CD8-positive, alpha-beta T cell (primary cell): ENCODE measurements at places on chromosomes 5 and 9.
A peak's percentile ranks its signal among the peaks of the same experiment; 100 is the strongest.

DNA sequence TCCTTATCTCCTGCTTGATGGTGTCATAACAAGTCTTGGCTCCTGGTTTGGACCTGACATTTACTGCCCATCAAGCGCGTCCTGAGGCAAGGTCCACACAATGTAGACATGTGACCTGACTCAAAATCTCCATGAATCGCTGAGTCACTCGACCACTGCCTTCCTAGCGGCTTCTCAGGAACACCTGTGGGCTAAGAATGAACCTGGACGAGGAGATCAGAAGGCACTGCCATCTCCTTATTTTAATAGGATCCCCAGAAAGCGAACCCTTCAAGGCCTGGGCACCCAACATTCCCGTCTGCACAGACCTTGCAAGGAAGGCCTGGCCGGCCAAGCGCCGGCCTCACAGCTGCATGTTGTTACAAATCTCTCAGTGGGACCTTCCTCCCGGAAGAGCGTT is 60.6 kb upstream of the IRX1 start:
- DNase-seq = no peak

DNA sequence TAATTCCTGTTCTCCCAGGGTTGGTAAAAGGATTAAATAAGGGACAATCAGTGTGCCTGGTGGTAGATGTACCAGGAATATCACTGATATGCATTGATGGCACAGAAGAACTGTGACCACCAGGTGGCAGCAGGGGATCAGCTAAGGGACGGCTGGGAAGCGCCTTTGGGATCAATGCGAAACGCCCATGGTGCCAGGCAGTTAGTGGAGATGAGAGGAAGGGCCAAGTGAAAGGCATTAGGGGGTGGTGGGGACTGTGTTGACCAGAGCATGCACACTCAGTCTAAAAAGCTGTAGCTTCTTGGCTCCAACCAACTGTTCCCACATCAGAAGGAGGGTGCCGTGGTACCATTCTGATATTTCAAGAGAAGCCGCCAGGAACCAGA is 55.6 kb downstream of the ARHGEF37 start:
- no peak for DNase-seq

DNA sequence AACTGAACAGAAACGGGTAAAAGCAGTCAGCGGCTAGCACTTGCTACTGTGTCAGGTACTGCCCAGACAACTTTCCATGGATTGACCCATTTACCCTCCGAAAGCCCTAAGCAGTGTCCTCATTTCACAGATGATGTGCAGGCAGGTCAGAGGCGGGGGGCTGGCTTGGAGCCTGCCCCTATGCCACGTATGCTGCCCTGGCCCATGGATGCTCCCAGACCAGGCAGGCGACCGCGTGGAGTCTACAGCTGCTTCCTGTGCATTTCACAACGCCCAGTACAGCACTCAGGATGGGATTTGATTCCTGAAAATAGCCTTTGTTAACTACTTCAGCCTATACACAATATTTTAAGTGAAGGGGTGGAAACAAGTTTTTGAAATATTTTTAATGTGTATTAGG is 202.9 kb downstream of the NXNL2 start:
- no peak for DNase-seq

GRCh38 chr5:135705141-135705631 is 126.4 kb upstream of the CXCL14 start:
- no peak for DNase-seq

GRCh38 chr9:111516061-111516465 is 8.9 kb upstream of the ZNF483 start:
- DNase-seq = no peak

GRCh38 chr9:98707166-98708102 is 1.3 kb downstream of the GABBR2 start:
- no peak for DNase-seq

- DNase-seq = no peak
Observed at GRCh38 chr5:58804291-58804690, 221.4 kb downstream of the RAB3C start.

GRCh38 chr9:71001780-71002386 is 119.5 kb downstream of the TRPM3 start:
- no peak for DNase-seq

DNA sequence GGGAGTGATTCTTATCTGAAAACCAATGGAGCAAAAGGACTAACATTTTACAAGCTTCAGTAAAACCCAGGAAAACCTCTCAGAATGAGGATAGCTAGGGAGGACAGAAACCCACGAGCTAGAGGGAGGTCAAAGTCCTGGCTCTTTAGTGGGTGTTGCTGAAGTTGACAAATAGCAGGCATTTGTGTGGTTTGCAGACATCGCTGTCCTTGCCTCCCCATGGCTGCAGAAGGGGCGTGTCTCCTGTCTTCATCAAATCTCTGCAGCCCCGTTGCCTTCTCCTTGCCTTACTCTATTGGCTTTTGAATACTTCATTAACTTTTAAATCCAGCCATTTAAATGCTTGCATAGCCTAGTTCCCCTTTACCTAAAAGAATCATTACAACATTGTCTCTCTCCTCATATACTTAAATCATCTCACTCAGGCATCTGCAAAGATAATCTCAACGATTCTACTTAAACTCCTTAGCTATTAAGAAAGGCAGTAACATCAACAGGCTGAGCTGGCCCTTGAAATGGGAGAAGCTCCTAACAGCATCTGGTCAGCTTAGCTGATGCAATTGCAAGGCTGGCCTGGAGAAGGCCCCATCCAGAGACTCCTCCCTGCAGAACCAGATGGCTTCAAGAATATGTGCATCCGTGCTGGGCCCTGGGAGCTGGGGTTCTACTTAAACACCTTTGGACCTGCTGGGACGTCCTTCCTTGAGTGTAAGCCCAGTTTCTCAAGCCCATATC is 152.8 kb upstream of the TAS2R1 start:
- DNase-seq = no peak

GRCh38 chr5:132421462-132421861 is 52.0 kb downstream of the SLC22A5 start:
- no peak for DNase-seq

GRCh38 chr9:3989915-3990314 is 310.0 kb downstream of the GLIS3 start:
- DNase-seq = no peak

DNA sequence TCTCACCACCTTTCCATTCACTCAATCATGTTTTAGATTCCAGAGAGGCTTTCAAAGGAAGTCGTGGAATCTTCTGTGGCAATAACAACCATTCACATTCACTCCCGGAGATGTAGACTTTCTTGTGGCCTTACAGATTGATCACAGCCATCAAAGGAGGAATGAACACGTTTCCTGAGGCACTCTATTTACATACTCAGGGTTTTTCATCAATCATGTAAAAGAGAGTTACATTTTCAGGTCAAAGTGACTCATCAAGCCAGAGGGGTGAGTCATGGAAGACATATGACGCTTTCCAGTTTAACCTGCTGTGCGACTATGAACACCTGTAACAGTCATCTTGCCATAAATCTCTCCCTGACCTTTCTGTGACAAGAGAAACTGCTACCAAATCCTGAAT is 39.3 kb upstream of the RAD23B start:
- peak; percentile 3 for DNase-seq

DNA sequence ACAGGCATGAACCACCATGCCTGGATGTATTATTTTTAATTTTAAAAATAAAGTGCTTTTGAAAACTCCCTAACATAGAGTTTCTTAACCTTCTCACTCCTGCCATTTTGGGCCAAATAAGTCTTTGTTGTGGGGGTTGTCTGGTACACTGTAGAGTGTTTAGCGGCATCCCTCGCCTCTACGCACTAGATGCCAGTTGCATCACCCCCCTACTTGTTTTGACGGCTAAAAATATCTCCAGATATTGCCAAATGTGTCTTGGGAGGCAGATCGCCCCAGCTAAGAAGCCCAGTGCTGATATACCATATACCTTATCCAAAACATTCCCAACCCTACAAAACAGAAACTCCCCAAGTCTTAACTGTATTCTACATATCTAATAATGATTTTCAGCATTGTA is 54.6 kb downstream of the SCAI start:
- no peak for DNase-seq

- DNase-seq = no peak
Observed at GRCh38 chr9:4622016-4622415, 40.1 kb upstream of the PLPP6 start.

GRCh38 chr5:84057211-84057610 is 327.5 kb downstream of the EDIL3 start:
- DNase-seq = no peak

- no peak for DNase-seq
Observed at GRCh38 chr9:137809040-137809576, 68.5 kb upstream of the CACNA1B start.

- no peak for DNase-seq
Observed at GRCh38 chr9:21744841-21745240, 57.6 kb upstream of the MTAP start.

GRCh38 chr5:67215519-67216471 is 19.2 kb upstream of the CD180 start:
- DNase-seq = peak; percentile 74

GRCh38 chr5:130496215-130496614 is 592.0 kb downstream of the CHSY3 start:
- no peak for DNase-seq

- DNase-seq = no peak
Observed at GRCh38 chr5:181130832-181131496, at the start of gene OR2V1. OR2V1 (minus strand) TSS chr5:181131169; CDS start chr5:181125304, 5,865 bp downstream.

- peak; percentile 74 for DNase-seq
Observed at GRCh38 chr9:92133949-92134604, 18.9 kb upstream of the SPTLC1 start.

- no peak for DNase-seq
Observed at GRCh38 chr5:92916036-92916435, 665.0 kb downstream of the NR2F1-AS1 start.

- no peak for DNase-seq
Observed at GRCh38 chr9:108724122-108724521, 131.7 kb downstream of the ACTL7B start.

DNA sequence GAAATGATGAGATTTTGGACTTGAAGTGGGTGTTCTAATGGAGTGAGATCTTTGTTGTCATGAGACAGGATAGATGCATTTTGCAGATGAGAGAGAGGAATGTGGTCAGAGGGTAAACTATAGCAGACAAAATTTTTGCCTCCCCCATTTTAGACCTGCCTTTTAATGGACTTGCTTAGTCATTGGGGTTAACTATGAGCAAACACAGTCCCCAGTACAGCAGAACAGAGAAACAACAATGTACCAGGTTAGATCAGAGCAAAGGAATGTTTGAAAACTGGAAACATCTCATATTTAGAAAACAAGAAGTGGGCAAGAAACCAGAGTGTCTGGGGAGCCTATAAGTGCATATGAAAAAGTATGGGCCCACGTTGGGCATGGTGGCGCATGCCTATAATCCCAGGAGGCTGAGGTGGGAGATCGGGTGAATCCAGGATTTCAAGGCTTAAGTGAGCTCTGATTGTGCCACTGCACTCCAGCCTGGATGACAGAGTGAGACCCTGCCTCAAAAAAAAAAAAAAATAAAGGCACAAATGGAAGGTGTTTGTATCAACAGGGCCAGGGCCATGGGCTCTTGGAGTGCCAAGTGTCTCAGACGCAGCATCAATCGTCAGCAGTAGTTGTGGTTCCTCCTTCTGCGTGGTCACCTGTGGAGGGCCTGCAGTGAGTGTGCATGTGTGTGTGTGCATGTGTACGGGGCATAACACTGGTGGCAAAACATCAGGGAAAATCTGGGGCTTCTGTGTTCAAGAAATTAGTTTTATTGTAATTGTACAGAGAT is 214.4 kb upstream of the S1PR3 start:
- DNase-seq = no peak

DNA sequence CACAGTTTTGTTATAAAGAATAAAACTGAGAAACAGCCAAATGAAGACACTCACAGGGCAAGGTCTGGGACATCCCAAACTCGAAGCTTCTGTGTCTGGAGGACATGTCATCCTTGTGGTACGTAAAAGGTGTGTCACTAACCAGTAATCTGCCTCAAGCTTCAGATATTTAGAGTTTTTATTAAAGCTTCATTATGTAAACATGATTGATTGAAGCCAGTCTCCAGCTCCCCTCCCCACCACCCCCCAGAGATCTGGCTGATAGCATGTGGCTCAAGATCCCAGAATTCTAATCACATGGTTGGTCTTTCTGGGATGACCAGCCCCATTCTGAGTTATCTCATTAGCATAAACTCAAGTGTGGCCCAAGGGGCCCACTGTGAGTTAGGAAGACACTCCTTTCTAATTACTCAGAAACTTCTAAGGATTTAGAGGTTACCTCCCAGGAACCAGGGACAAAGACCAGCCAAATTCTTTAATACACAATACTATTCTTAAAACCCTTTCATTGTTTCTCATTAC is 31.4 kb upstream of the ERAP1 start:
- no peak for DNase-seq

GRCh38 chr5:33270671-33271070 is 170.1 kb upstream of the TARS1 start:
- DNase-seq = no peak

DNA sequence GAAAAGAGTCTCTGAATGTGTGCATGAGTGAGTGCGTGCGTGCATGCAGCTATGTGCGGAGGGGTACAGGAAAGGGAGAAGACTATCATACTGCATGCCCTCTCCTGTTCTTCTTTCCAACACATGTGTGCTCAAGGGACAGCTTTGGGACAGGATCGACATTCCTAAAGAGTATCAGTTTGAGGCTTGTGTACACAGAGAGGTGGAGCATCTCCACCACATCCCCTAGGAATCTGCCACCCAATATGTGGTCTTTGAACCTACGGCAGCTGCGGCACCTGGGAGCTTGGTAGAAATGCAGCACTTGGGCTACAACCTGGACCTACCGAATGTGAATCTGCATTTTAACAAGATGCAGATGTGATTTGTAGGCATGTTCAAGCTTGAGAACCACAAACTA is 132.3 kb upstream of the GLRA1 start:
- no peak for DNase-seq

DNA sequence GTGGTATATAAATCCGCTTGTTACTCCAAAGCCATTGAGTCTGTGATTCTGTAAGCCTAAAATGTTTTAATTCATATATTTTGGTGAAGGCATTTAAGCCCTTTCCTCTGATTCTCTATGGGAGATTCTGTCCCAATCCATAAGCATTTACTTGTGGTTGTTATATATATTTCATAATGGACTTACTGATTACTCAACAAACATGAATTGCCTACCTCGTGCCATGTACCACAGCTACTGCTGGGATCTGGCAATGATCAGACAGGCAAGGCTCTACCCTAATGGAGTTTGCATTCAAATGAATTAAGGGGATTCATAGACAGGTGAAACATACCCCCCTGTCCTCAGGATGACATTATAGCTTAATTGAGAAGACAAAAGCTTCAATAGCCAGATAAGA is 54.5 kb downstream of the C9orf152 start:
- DNase-seq = no peak

- no peak for DNase-seq
Observed at GRCh38 chr5:36367524-36367923, 65.8 kb upstream of the RANBP3L start.
